Stimulated activated CD8-positive, alpha-beta memory T cell treated with anti-CD3 and anti-CD28 coated beads, Interleukin-7, amount 100 ng/mL, for 48 hours (primary cell): ENCODE measurements at places on chromosomes 7 and 10.

- no peak for DNase-seq
Observed at GRCh38 chr7:96088579-96088978, 233.3 kb downstream of the SLC25A13 start.

DNA sequence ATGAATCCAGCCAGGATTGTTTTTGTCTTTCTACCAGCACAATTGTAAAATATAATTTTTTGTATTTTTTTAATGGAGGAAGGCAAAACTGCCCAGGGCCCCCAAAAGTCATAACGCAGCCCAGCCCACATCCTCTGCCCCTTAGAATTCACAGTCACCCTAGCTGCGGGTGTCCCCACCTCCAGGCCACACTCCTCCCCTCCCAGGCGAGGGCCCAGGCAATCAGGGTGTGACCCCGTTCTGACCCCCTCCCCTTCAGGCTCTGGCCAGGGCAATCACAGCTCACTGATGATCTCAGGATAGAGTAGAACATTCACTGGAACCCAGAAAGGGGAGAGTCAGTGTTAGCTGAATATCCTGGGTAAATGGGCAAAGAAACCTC is 92.0 kb upstream of the MACROH2A2 start:
- no peak for DNase-seq

- DNase-seq: no peak
Observed at GRCh38 chr10:52688899-52689298, 83.7 kb downstream of the MBL2 start.

GRCh38 chr10:61140765-61141392 is 196.9 kb upstream of the RHOBTB1 start:
- no peak for DNase-seq

GRCh38 chr7:105015390-105015965 is 1.5 kb downstream of the KMT2E start:
- no peak for DNase-seq

DNA sequence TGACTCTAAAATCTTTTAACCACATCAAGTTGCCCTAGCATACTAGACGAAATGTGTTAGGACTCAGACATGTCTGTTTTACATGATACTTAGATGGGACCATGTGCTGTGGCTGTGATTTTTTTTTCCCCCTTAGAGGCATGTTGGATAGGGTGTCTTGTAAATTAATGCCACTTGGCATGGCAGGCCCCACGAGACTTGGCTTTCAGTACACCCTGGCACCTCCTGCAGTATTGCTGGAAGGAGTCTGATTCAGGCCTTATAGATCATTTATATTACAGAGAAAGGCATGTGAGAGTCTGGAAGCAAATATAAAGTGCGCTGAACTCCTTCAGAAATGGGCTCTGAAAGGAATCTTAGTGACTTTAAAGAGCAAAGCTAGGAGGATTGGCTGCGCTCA is 494.1 kb downstream of the SDK1 start:
- DNase-seq: no peak
